ENCODE measurements at places on chromosomes 2 and 18. TPM values are rescaled to one million over a fixed set of nuclear protein-coding genes. Genes with fewer than 3 reads are reported as not detected.

Gene HOXD3
- 0.68 TPM for total RNA-seq

Gene ONECUT2
- not detected for total RNA-seq

Gene EMX1
- total RNA-seq: not detected

Gene HOXD9
- 11.2 TPM for total RNA-seq

Gene PLB1
- total RNA-seq: 6.4 TPM

Gene KIAA2012
- 0.16 TPM for total RNA-seq

Gene TSPYL6
- not detected for total RNA-seq

Gene CNDP1
- not detected for total RNA-seq

Gene CCL20
- total RNA-seq: not detected

Gene INHA
- total RNA-seq: 0.33 TPM

Gene ADAM23
- 0.99 TPM for total RNA-seq

Gene AGXT
- total RNA-seq: not detected
